ENCODE measurements at places on chromosomes 11 and 22. TPM values are rescaled to one million over a fixed set of nuclear protein-coding genes. Genes with fewer than 3 reads are reported as not detected.

Gene SHANK2
- 0.03 TPM for polyA plus RNA-seq

Gene HEPHL1
- not detected for polyA plus RNA-seq

Gene PLAAT4
- 4.6 TPM for polyA plus RNA-seq

Gene MYBPC3
- not detected for polyA plus RNA-seq

Gene KRTAP5-1
- polyA plus RNA-seq, result not detected

Gene AP2A2
- 42.7 TPM for polyA plus RNA-seq

GRCh38 chr22:27896245-27896644 lies 22.8 kb downstream of the PITPNB start:
- H3K36me3 ChIP-seq, result peaks cover 76% of the 10 kb centered on the region
- no peaks in the 10 kb centered on the region for H3K27me3 ChIP-seq
- no peak overlapping the region for H3K4me3 ChIP-seq

DNA sequence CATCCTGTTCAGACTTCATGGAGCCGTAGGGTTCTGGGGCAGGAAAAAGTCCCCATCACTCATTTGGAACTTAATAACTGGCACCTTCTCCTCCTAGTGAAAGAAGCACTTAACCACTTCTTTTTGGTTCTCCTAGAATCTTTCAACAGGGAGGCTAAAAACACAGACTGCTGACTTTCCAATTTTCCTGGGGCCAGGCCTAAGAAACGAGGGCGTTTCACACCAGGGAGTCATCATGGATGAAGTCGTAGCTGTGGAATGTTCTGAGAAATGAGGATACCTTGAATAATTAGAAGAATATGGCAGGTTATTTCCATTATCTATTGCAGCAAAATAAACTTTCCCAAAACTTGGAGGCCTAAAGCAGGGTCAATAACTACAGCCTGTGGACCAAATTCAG lies 26.0 kb upstream of the API5 start:
- H3K36me3 ChIP-seq, result no peaks in the 10 kb centered on the region
- H3K4me3 ChIP-seq, result no peak overlapping the region
- H3K4me1 ChIP-seq, result peaks cover 16% of the 10 kb centered on the region

DNA sequence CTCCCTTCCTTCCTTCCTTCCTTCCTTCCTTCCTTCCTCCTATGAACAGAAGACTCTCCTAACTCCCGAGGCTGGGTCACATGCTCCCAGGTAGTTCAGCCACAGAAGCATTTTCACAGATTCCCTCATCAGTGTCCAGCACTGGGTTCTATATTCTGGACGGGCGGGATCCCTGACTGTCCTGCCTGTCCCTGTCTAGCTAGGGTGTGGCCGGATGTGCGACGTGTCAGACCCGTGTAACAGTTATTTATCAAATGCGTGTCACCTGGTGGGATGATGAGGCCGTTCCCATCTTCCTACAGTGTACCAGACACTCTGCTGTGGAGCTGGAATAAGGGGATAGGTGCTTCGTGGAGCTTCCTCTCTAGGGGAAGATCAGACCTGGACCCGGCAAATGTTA lies 901.0 kb downstream of the BRD1 start:
- H3K4me1 ChIP-seq, result no peaks in the 10 kb centered on the region
- H3K36me3 ChIP-seq, result no peaks in the 10 kb centered on the region
- no peak overlapping the region for H3K4me3 ChIP-seq
- H3K27ac ChIP-seq, result no peak overlapping the region
- no peak for DNase-seq

GRCh38 chr11:124844664-124845079 lies 20.6 kb upstream of the ROBO3 start:
- peaks cover 55% of the 10 kb centered on the region for H3K27me3 ChIP-seq
- peak; percentile 16 for DNase-seq
- H3K4me3 ChIP-seq, result no peak overlapping the region

DNA sequence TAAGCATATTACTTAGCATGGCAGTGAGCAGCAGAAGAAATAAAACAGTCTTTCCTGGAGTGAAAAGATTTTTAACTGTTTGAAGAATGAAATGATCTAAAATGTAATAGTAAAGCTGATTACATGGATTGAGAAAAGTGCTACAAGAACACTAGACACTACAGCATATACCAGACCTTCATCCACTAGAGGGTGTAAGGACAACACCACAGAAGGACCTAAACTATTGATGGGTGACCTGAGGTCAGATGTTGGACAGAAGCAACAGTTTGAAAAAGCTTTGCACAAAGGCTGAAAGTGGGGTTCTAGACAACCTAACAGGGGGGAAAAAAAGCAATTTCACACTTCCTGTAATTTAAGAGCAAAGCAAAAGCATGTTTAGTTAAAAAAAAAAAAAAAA lies 97.7 kb downstream of the RBFOX2 start:
- H3K4me1 ChIP-seq, result no peaks in the 10 kb centered on the region
- no peaks in the 10 kb centered on the region for H3K27me3 ChIP-seq
- peak; percentile 59 for DNase-seq
- peaks cover 9% of the 10 kb centered on the region for H3K36me3 ChIP-seq
- H3K4me3 ChIP-seq, result no peak overlapping the region
